CD14-positive monocyte (primary cell): ENCODE measurements at places on chromosomes 16 and 17.

GRCh38 chr17:49694847-49695697, 12.7 kb downstream of the SLC35B1 start:
- peak; percentile 55 for DNase-seq

DNA sequence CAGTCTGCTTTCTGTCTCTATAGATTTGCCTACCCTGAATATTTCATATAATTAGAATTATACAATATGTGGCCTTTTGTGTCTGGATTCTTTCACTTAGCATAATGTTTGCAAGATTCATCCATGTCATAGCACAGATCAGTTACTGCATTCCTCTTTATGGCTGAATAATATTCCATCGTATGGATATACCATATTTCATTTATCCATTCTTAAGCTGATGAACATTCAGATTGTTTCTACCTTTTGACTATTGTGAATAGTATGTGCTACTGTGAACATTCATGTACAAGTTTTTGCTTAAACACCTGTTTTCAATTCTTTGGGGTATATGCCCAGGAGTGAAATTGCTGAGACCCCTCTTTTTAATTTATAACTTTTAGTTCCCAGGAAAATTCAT, 49.4 kb upstream of the MSI2 start:
- no peak for DNase-seq

DNA sequence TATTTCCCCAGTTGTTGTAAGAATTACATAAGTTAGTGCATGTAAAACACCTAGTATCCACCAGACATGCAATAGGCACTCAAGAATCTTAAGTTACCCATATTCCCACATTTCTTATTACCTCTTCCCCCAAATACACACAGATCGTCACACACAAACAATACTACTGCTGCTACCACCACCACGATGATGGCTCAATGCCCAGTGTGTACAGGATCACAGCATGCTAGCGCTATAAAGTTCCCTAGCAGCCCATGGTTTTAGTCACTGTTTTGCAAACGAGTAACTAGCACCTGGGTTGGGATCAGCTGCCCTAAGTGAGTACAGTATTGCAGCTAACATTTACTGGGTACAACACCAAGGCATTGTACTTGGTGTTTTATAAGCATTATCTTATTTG, 411.7 kb downstream of the UTP18 start:
- DNase-seq: no peak

- DNase-seq: no peak
These were observed 183.5 kb upstream of the MAF start for GRCh38 chr16:79784007-79784406.
